ENCODE measurements at places on chromosomes 13 and 19. TPM values are rescaled to one million over a fixed set of nuclear protein-coding genes. Genes with fewer than 3 reads are reported as not detected.

SMIM24 gene
- total RNA-seq, result 2.8 TPM

- no peak for DNase-seq
Observed at GRCh38 chr13:106513025-106513983, 22.2 kb downstream of the EFNB2 start.

DNA sequence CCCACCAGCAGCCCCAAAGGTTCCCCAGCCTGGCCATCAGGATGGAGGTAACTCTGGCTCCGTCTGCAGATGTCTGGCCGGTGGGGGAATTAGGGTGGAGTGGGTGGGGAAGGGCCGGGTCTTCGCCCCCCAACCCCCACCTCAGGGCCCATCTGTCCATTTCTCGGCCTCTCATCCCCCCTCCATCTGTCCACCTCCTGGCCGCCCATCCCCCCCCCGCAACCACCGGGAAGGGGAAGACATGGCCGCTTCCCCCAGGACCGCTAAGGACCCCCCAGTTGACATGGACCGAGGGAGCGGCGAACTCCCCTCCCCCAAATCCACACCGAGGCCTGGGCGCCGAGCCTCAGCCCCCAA lies 793 bp downstream of the LRFN1 start:
- DNase-seq, result no peak

DNA sequence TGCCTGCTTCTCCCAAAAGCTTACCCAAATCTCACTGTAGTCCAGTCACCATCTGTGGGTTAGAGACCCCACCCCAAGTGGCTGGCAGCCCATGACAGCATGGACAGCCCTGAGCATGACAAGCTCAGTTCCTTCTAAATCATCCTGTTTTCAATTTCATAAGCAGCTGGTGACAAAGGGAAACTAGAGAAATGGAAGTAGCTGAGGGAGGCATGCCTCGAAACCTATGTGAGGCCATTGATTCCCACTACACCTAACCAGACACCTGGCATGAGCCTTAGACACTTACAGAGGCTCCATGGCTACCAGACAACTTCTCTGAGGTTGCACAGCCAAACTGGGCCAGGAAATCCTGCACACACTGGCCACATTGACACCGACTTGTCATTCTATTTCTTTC lies 56.2 kb downstream of the ABCC4 start:
- no peak for DNase-seq

DNA sequence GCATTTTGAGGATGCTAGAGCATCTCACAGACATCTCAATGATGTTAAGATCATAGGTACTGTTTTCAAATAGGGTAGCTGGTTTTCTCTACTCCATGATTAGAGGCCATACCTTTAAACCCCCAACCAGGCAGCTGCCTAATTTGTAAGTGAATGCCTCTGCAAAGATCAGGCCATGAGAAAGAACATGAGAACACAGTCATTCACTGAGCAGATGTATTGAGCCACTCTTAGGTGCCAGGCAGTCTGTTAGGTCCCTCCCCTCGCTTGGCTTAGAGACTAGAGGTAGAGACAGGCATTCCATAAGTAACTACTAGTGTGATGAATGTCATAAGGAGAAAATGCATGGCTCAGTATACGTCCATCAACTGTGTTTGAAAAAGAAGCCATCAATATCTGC lies 410.0 kb downstream of the FGF9 start:
- no peak for DNase-seq

Measured in WTC11 (cell line).